ENCODE measurements at places on chromosomes 13 and 19.

DNA sequence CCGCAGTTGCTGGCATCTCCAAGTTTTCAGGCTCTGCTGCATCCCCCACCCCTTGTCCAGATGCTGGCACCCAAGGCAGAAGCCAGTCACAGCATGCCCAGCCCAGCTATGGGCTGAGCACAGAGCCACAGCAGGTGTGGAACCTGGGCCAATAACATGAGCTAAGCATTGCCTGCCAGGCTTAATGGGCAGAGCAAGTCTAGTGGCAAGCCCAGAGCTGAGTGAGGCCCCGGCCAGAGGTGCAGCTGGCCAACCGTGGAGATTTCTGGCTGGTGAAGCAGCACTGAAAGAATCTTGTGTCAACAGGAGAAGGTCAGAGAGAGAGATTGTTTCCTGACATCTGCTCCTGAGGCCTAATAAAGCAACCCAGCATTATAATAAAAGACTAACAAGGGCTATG is 111.0 kb downstream of the B3GLCT start:
- DNase-seq = no peak

- DNase-seq = no peak
Measured at GRCh38 chr19:1794424-1795172, 17.5 kb downstream of the ATP8B3 start.

GRCh38 chr13:102944821-102945220 is 99.0 kb downstream of the ERCC5 start:
- no peak for DNase-seq

- peak; percentile 97 for DNase-seq
Measured at GRCh38 chr19:34359140-34359953, 5.6 kb upstream of the GPI start.

- no peak for DNase-seq
Measured at GRCh38 chr13:60662595-60662994, 265.6 kb downstream of the TDRD3 start.

DNA sequence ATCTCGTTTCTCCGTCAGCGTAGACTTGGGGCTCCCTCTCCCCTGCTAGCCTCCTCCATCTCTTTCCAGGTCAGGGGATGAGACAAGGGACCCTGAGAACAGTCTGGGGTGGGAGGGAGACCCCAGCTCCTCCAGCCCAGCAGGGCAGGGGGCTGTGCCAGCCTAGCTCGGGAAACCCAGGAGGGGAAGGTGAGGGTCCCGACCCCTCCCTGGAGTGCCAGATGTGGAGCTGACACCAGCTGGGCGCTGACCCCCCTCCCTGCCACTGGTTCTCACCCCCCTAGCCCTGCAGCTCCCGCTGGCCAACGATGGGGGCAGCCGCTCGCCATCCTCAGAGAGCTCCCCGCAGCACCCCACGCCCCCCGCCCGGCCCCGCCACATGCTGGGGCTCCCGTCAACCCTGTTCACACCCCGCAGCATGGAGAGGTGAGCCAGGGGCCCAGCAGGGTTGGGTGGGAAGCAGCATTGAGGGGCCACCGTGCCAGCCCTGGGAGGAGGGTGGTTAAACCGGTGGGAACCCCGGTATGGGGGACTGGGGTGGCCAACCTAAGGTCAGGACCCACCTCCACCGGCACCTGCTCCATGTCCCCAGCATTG is 5.1 kb upstream of the TGFBR3L start:
- DNase-seq = no peak

DNA sequence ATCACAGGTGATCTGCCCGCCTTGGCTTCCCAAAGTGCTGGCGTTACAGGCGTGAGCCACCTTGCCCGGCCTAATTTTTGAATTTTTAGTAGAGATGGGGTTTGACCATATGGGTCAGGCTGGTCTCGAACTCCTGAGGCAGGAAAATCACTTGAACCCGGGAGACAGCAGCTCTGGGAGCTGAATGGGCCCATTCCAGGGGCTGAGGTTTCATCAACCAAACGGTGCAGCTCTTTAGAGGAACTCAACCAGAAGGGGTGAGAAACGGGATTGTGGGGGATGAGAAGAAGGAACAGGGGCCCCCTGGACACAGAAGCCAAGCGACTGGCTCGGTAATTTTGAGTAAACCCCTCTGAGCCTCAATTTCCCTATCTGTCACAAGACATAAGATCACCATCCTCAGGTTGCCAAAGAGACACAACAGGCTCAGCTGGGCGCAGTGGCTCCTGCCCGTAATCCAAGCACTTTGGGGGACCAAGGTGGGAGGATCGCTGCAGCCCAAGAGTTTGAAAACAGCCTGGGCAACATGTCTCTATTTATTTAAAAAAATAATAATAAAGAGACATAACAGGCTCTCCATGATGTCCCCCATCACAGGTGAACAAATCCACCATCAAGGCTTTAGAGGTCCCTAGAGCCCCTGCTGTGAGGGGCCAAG is 562 bp downstream of the IQCN start:
- DNase-seq = no peak

DNA sequence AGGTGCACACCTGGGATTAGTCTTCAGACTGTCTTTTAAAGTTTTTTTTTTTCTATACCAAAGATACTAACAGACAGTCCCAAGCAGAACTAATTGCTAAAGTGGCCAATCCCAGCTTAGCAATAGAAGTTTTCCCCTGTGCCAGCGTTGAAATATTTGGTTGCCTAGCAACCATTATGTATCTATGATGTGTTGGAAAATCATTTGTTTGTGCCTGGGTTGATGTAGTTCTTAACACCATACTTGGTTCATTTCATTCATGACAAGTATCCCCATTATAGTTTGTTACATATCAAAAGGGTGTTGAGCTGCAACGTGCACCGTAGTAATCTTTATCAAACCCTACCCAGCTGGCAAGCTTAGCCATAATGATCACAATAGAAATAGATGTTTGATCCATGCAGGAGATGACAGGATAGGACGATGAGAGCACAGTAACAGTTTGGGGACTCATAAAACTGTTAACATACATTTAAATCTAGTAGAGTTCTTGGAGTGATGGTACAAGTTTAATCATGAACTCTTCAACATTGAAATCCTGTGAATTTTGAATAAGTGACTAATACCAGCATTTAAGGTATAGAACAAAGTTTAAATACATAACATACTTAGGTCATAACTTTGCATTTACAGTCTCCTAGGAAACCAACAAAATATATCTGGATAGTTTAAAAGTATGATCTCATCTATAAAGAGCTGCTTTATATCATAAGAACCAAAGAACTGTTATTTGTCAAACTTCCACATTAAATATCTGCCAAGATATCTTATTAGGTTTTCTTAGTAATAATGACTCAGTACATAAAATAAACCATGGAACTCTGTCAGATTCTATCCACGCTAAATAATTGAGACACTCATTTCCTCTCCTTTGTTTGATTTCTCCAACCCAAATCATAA is 73.4 kb downstream of the MBNL2 start:
- no peak for DNase-seq

- DNase-seq = no peak
Measured at GRCh38 chr19:17684256-17684655, 3.9 kb downstream of the UNC13A start.

- no peak for DNase-seq
Measured at GRCh38 chr13:108551674-108552073, 77.7 kb upstream of the MYO16 start.

DNA sequence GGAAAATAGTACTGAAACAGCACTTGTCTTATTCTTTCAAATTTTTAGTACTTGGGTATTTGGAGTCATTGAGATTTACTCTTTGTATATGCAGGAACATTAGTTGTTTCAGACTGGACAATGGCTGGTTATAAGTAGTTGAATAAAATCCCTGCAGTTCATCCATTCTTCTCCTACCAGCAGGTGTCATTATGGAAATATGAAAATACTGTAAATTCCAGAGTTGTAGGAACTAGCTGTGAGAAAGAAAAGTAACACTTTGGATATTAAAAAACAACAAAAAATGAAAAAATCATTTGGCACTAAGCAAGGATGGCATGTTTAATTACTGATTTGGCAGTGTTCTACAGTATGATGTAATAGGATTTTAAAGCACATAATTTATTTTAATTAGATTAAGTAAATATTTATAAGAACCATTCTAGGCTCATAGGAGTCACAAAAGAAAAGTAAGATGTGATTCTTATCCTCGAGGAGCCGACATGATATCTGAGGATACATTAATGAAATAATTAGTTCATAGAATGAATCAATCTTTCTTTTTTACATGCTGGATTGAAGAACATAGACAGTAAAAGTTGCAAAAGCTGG is 155.3 kb downstream of the KCNRG start:
- no peak for DNase-seq

DNA sequence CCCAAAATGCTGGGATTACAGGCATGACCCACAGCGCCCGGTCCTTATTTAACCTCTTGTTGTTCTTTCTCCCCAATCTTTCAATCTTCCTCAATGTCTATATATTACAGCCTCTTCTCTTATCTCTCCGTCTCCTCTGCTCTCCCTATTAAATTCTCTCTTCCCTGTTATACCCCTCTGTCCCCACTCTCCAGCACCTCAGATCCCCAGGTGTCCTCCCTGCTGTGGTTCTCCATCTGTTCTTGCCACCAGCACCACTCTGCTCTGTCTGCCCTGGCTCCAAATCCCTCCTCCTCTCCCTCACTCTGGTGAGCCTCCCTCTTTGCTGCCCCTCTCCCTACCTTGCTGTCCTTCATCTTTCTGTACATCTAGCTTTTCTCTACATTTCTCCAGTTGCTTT is 1.1 kb downstream of the ZNF600 start:
- no peak for DNase-seq

DNA sequence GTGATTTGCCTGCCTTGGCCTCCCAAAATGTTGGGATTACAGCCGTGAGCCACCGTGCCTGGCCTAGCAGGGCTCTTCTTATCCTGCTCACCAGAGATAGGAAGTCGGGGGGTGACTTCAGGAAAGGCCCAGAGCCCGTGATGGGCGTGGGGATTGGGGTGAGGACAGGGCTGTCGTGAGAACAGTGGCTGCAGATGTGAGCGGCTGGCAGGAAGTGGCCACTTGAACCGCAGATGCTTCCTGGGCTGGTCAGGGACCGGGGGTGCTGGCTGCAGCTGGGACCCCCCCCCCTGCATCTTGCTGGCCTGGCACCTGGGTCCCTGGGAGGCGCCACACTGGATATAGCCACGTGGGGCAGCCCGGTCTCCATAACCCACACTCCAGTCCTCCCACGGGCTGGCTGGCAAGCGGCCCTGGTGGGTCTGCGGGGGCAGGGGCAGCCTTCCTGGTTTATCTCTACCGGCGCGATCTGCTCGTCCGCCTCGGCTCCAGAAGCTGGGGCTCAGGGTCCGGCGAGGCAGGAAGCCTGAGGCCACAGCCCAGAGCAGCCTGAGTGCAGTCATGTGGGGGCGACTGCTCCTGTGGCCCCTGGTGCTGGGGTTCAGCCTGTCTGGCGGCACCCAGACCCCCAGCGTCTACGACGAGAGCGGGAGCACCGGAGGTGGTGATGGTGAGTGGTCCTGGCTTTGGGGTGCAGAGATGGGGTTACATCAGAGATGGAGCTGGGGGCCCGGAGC is at the start of gene F2RL3:
Gene F2RL3, plus strand, starts transcription at position 371 of the 737 bp plus-strand sequence. Its CDS starts 191 bp downstream, at position 562.
- DNase-seq = no peak

DNA sequence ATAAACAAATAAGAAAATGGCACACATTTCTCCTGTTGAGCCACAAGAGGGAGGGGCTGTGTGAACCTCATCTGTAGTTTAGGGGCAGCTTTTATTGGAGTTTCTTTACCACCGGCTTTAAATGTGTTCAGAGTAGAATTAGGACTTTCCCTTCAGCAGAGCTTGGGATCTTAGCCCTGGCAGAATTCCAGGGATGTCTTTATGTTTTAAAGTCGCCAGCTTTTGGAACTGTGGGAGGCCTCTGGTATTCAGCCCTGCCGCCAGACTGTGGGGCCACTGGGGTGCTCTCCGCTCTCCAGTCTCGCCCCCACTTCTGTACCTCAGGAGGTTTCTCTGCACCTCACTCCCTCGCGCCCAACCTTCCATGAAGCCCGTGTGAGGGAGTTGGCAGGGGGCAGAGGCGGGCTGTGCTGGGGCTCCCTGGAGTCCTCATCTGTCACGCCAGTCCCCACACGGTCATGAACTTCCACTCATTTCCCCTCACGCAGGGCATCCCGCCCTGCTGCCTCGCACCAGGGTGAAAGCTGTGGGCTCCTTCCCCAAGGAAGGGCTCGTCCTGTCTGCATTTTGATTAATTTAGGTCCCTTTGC is 31.5 kb downstream of the CCDC8 start:
- no peak for DNase-seq

GRCh38 chr19:34969721-34970120 is 5.7 kb upstream of the ZNF792 start:
- no peak for DNase-seq

GRCh38 chr13:91406619-91407018 is 8.2 kb downstream of the GPC5 start:
- DNase-seq = no peak

DNA sequence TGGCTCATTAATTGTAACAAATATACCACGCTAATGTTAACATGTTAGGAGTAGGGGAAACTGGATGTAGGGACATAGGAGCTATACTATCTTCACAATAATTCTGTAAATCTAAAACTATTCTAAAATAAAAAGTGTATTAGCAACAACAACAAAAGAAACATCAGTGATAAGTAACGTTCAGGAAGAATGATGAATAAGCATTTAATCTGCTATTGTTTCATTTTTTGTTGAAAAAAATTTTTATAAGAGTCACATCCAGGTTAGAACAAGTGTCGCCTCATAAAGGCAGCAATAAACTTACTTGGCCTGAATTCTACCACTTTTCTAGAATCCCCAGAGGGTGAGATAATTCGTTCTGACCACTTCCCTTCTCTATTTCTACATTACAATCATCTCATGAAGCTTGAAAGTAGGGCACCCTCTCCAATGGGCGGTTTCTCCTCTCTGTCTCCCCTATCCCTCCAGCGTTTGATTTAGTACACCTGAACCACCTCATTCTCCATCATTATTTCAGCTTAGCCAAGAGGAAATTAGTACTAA is 253.1 kb upstream of the IPO5 start:
- DNase-seq = no peak

DNA sequence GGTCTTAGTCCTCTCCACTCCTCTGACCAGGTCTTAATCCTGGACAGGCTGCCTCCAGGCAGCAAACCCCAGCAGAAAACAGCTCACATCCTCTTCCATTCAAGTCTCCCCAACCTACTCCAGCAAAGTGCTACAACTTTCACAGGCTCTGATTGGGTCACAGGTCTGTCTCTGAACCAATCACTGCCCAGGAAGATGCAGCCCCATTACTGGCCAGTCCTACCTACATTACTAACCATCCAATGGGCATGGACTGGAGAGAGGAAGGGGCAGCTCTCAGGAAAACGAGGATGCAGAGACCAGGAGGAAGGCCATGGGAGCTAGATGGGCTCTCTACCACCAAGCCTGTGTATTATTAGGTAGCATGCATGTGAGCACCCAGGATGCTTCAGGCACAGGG is 12.2 kb downstream of the MED26 start:
- DNase-seq = no peak

DNA sequence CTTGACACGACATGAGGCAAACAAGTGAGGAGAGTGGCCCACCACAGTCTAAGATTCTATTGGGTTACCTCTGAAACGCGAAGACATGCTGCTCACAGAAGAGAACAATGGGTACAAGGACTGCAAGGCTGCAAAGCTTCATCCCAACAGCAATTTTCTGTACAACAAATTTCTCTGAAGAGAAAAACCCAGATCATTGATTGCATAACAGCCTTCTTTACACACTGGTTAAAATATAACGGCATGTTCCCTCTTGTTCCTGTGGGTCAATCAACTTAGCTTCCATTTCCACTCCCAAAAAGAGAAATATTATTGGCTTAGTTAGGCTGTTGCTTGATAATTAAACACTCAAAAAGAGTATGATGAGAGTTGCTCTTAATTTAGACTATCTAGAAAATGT is at the start of gene CPB2:
Gene CPB2, minus strand, starts transcription at position 166 of the 400 bp plus-strand sequence. Its CDS starts 24 bp downstream, at position 142.
- no peak for DNase-seq

GRCh38 chr13:23848019-23848418 is 41.2 kb downstream of the MIPEP start:
- no peak for DNase-seq

GRCh38 chr19:10648360-10648759 is 5.8 kb upstream of the ILF3 start:
- DNase-seq = no peak

All from stimulated activated CD4-positive, alpha-beta T cell treated with anti-CD3 and anti-CD28 coated beads, Interleukin-2, amount 100 ng/mL, for 24 hours (primary cell).